ENCODE measurements at places on chromosomes 1 and 21. TPM values are rescaled to one million over a fixed set of nuclear protein-coding genes. Genes with fewer than 3 reads are reported as not detected.

DUSP23 gene
- 4.0 TPM for total RNA-seq

EPHA8 gene
- not detected for total RNA-seq

GPN2 gene
- total RNA-seq: 41.1 TPM

KRTAP7-1 gene
- not detected for total RNA-seq

IBA57 gene
- 6.9 TPM for total RNA-seq

SPATA46 gene
- not detected for total RNA-seq

IL10 gene
- total RNA-seq: 0.67 TPM

SPRR2G gene
- not detected for total RNA-seq

OR2L5 gene
- not detected for total RNA-seq

DNA sequence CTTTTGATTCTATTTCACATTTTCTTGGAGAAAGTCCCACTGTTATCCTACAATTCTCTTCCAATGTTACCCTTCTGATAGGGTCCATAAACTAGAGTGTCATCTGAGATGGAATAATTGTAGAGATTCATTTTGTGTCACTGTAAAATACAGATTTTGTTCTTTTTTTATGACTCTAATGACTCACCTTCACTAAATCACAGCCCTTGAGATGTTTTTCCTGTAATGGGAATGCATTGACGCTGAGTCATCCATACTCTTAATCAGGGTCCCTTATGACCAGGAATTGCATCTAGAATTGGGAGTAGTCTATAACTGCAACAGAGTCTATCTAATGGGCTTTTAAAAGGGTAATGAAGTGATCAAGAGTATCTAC, 315.5 kb downstream of the TGFB2 start:
- DNase-seq: no peak
- no peak overlapping the region for H3K27ac ChIP-seq
- H3K4me1 ChIP-seq: no peaks in the 10 kb centered on the region
- no peaks in the 10 kb centered on the region for H3K36me3 ChIP-seq

- no peak overlapping the region for H3K27ac ChIP-seq
- DNase-seq: no peak
- H3K36me3 ChIP-seq: no peaks in the 10 kb centered on the region
- no peaks in the 10 kb centered on the region for H3K4me1 ChIP-seq
- H3K4me3 ChIP-seq: no peak overlapping the region
- H3K27me3 ChIP-seq: no peaks in the 10 kb centered on the region
Observed at GRCh38 chr1:30475201-30475600, 248.2 kb downstream of the MATN1 start.

DNA sequence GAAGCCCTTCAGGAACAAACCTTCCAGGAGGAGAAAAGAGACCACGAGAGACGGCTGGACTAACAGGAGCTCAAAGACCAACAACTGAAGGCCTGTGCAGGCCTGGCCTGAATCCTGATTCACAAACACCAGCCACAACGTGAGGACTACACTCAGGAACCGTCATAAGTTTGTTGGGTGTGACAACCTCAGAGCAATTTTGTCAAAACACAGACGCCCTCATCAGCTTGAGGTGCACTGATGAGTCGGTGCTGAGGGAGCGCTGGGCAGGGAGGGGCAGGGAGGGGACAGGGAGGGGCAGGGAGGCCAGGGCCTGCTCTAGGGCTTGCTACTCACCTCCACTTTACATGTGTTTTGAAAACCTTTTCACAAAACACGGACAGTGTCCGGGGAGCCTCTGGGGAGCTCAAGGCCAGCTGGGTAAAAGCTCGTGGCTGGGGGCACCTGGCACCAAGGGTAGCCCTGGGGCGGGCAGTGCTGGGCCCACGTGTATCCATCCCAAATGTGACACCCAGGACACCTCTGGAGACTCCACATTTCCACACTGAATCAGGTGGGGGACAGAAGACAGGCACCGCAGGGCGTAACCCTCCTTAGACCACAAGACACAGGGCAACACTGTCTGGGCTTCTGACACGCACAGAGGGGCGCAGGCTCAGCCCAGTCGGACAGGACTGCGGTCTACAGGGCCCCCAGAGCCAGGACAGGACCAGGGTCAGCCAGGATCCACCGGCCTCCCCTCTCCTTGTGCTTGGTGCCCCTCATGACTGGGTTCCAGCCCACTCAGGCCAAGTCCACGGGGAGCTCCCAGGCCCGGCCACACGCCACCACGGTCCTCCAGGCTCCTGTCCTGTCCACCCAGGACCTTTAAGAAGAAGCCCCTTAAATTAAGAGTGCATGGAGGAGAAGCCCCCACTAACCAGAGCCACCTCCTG, 16.5 kb downstream of the LSS start:
- H3K27me3 ChIP-seq: no peaks in the 10 kb centered on the region
- no peaks in the 10 kb centered on the region for H3K36me3 ChIP-seq
- no peak overlapping the region for H3K27ac ChIP-seq
- DNase-seq: no peak
- no peaks in the 10 kb centered on the region for H3K4me1 ChIP-seq

GRCh38 chr1:13664451-13664850, 35.5 kb upstream of the PRDM2 start:
- no peak overlapping the region for H3K4me3 ChIP-seq
- H3K27me3 ChIP-seq: no peaks in the 10 kb centered on the region
- no peaks in the 10 kb centered on the region for H3K36me3 ChIP-seq
- no peak overlapping the region for H3K27ac ChIP-seq

DNA sequence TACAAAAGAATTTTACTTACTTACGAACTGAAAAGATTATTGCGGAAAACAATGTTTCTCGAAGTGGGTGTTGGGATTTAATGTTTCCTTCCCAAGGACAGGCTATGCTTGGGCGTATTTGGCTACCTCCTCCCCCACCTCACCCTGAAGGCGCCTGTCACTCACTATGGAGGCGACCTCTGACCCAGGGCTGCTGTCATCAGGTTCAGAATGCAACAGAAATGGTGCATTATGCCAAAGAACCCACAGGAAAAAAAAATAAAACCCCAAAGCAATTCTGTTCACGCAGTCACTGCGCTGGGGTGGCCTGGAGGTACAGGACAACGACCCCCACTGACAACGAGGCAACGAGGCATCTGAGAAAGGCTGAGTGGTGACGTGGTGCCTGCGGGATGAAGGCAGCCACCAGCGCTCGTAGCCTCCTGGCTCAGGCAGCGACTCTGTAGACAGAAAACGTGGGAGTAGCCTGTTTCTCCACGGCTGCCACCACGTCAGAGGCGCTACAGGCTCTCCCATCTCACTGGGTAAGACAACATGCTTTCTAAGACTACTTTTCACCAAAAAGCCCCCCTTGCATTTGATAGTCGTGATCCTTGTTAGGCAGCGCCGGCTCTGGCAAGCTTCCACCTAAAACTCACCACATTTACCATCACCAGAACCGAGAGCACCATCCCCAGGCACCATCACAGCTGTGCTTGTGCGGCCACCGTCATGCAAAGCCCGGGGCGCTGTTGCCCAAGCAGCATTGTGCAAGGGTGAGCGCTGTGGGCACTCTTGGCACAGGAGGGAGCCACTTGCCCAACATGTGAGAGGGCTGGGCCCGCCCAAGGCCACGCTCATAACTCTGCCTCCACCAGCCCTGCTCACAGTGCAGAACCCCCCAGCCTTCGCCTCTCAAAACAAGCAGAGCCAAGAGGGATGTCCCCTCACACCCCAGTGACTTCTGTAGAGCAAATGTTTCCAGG, 14.3 kb downstream of the NADK start:
- no peak for DNase-seq
- H3K4me1 ChIP-seq: no peaks in the 10 kb centered on the region
- no peak overlapping the region for H3K4me3 ChIP-seq
- no peak overlapping the region for H3K27ac ChIP-seq
- no peaks in the 10 kb centered on the region for H3K27me3 ChIP-seq

GRCh38 chr1:193609592-193609991, 423.2 kb upstream of the B3GALT2 start:
- no peaks in the 10 kb centered on the region for H3K27me3 ChIP-seq
- no peaks in the 10 kb centered on the region for H3K36me3 ChIP-seq
- H3K27ac ChIP-seq: no peak overlapping the region
- no peak overlapping the region for H3K4me3 ChIP-seq

GRCh38 chr1:29623501-29623900, 387.2 kb downstream of the PTPRU start:
- no peak for DNase-seq
- H3K27ac ChIP-seq: no peak overlapping the region
- H3K4me3 ChIP-seq: no peak overlapping the region
- no peaks in the 10 kb centered on the region for H3K4me1 ChIP-seq
- H3K27me3 ChIP-seq: no peaks in the 10 kb centered on the region

- H3K36me3 ChIP-seq: no peaks in the 10 kb centered on the region
Observed at GRCh38 chr1:218436346-218436745, 91.2 kb downstream of the TGFB2 start.

GRCh38 chr1:219247441-219247840, 73.8 kb downstream of the LYPLAL1 start:
- H3K4me3 ChIP-seq: no peak overlapping the region
- no peak overlapping the region for H3K27ac ChIP-seq
- H3K4me1 ChIP-seq: no peaks in the 10 kb centered on the region
- no peaks in the 10 kb centered on the region for H3K27me3 ChIP-seq
- no peak for DNase-seq

GRCh38 chr1:111775966-111776365, 20.3 kb downstream of the DDX20 start:
- no peak overlapping the region for H3K27ac ChIP-seq
- no peaks in the 10 kb centered on the region for H3K27me3 ChIP-seq
- H3K4me3 ChIP-seq: no peak overlapping the region
- H3K36me3 ChIP-seq: no peaks in the 10 kb centered on the region

DNA sequence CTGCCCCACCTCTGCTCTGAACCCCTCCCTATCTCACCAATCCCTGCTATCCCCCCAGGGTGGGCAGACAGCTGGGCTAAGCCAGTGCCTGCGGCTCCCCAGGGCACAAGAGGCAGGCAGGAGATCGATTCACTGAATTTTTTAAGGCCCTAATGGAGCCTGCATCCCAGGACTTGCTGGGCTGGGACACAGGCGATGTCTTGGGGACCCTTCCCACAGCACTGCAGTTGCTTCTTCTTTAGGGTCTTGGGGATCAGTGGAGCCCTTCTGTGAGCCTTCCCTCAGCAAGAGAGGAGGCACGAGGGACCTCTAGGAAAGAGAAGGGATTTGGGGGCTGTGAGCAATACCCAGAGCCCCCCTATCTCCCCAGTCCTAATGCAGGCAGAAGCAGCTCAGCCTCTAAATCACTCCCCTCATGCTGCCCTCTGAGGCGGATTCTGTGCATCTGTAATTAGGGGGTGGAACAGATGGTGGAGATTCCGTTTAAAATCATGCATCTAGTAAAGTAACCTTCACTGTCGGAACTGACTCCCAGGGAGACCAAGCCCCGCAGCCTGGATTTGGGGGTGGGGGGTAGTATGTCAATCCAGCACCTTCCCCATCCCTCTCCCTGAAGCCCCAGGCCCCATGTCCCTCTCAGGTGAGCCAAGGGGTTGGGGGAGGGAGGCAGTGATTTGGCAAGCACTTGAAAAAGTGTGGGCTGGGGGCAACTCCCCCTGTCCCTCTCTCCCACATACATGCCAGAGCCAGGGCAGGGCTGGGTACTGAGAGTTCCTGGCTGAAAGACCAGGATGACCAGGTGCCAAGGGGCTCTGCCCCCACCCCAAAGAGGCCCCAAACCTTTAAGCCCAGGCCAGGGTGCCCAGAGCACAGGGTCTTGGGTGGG, 10.0 kb downstream of the AHDC1 start:
- DNase-seq: no peak
- no peaks in the 10 kb centered on the region for H3K27me3 ChIP-seq
- H3K36me3 ChIP-seq: no peaks in the 10 kb centered on the region
- H3K4me1 ChIP-seq: peaks cover 35% of the 10 kb centered on the region
- H3K4me3 ChIP-seq: no peak overlapping the region
- no peak overlapping the region for H3K27ac ChIP-seq

GRCh38 chr1:112935461-112936111, 20.4 kb downstream of the SLC16A1 start:
- no peaks in the 10 kb centered on the region for H3K27me3 ChIP-seq
- DNase-seq: no peak
- H3K4me3 ChIP-seq: no peak overlapping the region
- H3K4me1 ChIP-seq: 0 out of 2 replicates have a peak, but pooled peaks cover 4% of the 10 kb centered on the region
- no peak overlapping the region for H3K27ac ChIP-seq
- no peaks in the 10 kb centered on the region for H3K36me3 ChIP-seq

GRCh38 chr1:3017440-3018050, 3.7 kb upstream of the ACTRT2 start:
- no peak overlapping the region for H3K27ac ChIP-seq
- no peaks in the 10 kb centered on the region for H3K4me1 ChIP-seq
- no peak for DNase-seq

DNA sequence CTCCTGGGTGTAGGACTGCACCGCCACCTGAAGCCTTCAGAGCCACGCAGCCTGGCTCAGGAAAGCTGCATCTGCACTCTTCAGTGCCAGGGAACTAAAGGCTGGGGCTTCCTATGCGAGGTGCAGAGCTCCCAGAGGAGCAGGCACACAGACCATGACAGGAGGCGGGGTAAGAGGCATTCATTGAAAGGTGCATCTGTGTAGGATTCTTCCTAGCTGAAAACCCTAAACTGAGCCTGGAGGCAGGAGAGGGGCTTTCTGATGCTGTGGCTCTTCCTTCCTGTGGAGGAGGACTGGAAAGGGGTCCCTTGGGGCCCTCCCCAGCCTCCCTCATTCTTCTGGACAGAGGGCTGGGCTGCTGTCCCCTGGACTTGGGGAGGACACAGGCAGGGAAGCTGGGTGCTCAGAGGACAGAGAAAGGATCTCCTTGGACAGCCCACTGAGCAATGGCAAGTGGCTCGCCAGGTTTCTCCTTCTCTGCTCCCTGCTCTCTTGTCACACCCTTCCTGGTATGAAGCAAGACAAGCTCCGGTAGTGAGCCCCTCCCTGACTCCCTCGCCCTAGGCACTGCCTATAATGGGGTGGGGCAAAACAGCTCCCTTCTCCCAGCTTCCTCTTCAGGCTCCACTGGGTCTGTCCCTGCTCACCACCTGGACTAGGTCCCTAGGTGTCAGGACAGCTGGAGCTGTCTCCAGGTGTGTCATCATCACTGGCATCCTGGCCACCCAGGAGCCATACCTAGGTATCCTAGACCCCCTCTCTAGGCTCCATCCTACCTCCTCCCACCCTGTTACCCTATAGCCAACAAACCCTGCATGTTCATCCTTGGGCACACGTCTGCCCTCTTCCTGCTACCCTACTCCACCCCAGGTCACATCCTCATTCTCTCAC, 20.0 kb downstream of the S100A6 start:
- DNase-seq: no peak
- H3K4me3 ChIP-seq: no peak overlapping the region
- no peak overlapping the region for H3K27ac ChIP-seq

GRCh38 chr21:36926989-36927718, 39.3 kb downstream of the HLCS start:
- H3K27ac ChIP-seq: no peak overlapping the region
- no peak overlapping the region for H3K4me3 ChIP-seq
- no peaks in the 10 kb centered on the region for H3K27me3 ChIP-seq

GRCh38 chr1:21469581-21469980, 29.6 kb downstream of the NBPF3 start:
- H3K4me1 ChIP-seq: no peaks in the 10 kb centered on the region
- no peak for DNase-seq
- no peak overlapping the region for H3K4me3 ChIP-seq
- no peaks in the 10 kb centered on the region for H3K27me3 ChIP-seq

- no peaks in the 10 kb centered on the region for H3K36me3 ChIP-seq
- no peak for DNase-seq
Observed at GRCh38 chr1:209641832-209642172, 10.4 kb downstream of the LAMB3 start.

GRCh38 chr1:160208557-160209320, 3.6 kb downstream of the PEA15 start:
- no peak overlapping the region for H3K4me3 ChIP-seq
- no peaks in the 10 kb centered on the region for H3K27me3 ChIP-seq
- no peak for DNase-seq
- H3K4me1 ChIP-seq: peaks cover 26% of the 10 kb centered on the region

Data from GM12878 (cell line).